Caki2 (cell line): ENCODE measurements at places on chromosomes 11 and 22.
A peak's percentile ranks its signal among the peaks of the same experiment; 100 is the strongest.

GRCh38 chr22:45620706-45621105 is 50.9 kb upstream of the ATXN10 start:
- no peak for DNase-seq

DNA sequence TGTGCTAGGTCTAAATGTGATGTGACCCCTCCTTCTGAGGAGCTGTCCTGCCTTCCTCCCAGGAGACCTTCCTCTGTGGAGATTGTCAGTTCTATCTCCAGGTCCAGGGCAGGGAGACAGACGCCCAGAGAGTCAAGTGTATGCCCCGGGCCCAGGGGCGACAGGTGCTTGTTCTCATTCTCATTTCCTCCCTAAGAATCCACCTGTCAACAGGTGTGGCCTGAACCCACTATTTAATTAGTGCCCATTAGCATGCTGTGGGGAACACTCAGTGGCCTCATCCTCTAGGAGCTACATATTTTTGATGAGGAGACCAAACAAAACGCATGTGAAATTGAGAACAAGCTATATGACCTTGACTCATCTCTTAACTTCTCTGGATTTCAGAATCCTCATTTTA is 9.5 kb downstream of the PKNOX2 start:
- no peak for DNase-seq

GRCh38 chr22:43315687-43316217 is 27.4 kb downstream of the SCUBE1 start:
- DNase-seq, result no peak

DNA sequence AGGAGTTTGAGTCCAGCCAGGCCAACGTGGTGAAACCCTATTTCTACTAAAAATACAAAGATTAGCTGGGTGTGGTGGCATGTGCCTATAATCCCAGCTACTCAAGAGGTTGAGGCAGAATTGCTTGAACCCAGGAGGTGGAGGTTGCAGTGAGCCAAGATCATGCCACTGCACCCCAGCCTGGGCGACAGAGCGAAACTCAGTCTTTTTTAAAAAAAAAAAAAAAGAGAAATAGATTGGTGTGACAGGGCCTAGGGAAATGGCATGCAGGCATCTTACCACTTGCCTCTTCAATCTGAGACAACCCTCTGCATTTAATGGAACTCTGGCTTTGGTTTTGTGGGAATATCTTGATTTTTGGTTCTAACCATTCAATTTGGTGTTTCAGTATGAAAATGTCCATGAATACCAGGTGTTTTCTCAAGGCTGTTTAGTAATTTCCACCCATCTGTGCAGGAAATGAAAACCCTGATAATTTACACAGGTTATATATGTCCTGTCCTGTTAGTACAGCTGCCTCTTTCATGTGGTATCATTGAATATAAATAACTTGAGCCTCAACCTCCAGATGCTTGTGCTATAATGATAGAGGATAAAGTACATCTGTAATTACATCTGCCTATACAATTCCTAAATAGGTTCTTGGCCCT is 8.4 kb downstream of the XBP1 start:
- DNase-seq, result no peak

DNA sequence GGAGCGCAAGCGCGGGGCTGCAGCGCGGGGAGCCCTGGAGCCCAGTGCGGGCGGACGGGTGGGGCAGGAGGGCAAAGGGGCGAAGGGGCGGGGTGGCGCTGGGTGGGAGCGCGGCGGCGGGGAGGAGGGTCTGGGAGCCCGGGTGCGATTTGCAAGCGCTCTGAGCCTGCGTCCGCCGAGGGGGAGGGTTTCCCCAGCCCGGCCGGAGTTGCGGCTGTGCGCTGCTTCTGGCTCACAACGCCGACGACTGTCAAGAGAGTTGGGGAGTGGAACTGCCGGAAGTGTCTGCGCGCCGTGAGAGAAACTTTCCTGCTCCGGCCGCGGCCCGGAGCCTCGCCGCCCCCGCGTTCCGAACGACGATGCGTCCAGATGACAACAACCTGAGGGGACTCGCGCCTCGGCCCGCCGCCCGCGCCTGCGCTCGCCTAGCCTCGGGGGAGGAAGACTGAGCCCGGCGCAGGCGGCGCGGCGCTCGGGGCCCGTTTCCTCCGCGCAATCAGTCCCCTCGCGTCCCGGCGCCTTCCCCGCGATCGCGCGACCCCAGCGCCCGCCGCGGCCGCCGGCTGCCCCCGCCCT is at the start of gene ARHGAP42:
ARHGAP42 (plus strand) TSS at position 235 of the 576 bp plus-strand sequence. CDS start 391 bp downstream, outside the sequence.
- DNase-seq, result peak; percentile 64
